Common myeloid progenitor, CD34-positive (primary cell): ENCODE measurements at places on chromosomes 12 and 14.

- no peak for DNase-seq
These were observed 341.6 kb upstream of the FKBP4 start for GRCh38 chr12:2453076-2453760.

- DNase-seq = no peak
These were observed 7.7 kb downstream of the SLC15A4 start for GRCh38 chr12:128815779-128816642.

DNA sequence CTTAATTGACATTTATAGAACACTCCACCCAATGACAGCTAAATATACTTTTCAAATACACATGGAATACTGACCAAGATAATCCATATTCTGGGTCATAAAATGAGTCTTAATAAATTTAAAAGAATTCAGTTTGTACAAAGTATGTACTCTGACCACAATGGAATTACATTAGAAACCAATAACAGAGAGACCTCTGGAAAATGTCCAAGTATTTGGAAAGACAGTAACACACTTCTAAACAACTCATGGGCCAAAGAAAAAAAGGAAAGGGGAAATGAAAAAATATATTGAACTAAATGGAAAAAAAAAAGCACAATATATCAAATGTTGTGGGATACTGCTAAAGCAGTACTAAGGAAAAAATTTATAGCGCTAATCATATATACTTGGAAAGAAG, 52.0 kb downstream of the CRACR2A start:
- no peak for DNase-seq

- no peak for DNase-seq
These were observed 45.8 kb downstream of the SLCO1C1 start for GRCh38 chr12:20740972-20741371.

DNA sequence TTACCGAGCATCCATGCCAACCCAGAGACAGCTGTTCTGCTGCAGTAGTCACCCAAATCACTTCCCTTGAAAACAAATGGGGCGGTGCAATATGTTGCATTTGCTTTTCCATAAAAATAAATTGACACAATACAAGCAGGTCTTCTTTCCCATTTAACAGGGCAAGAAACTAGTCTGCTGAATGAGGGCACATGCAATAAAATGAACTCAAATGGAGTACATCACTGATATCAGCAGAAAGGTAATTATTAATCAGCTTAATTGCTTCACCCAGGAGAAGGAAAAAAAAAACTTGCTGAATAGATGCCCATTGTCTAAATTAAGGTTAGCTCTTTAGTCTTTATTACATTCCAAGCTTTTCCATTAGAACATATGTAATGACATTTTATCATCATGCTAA, 175.1 kb upstream of the GZMB start:
- no peak for DNase-seq

DNA sequence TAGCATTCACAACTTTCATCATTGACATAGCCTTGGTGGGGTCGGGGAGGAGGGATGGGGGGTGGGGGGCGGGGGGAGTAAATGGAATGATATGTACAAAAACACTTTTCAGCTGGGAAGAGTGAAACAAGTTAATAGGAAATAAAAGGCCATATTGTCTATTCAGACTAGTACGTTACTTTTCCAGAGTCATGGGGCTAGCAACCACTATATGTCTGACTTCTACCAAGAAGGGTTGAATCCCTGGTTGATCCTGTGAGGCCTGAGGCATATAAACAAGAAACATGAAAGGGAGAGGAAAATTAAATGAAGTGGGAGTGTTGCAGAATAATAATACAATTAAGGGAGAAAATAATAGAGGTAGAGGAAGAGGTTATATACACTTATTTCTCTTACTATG, 225.5 kb downstream of the ERC1 start:
- no peak for DNase-seq

DNA sequence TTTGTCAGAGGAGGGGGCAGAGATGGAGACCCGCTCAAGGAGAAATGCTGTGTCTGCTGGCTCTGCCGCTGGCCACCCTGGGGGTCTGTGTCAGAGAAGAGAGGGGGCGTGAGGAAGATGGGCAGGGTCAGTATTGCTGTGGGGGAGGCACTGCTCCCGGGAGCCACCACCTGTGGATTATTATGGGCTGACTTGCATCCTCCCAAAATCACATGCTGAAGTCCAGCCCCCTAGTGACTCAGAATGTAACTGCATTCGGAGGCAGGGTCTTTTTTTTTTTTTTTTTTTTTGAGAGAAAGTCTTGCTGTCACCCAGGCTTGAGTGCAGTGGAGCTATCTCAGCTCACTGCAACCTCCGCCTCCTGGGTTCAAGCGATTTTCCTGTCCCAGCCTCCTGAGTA, 12.3 kb downstream of the ABCD4 start:
- peak; percentile 38 for DNase-seq

GRCh38 chr14:66498311-66498710, 9.6 kb upstream of the GPHN start:
- DNase-seq = no peak

DNA sequence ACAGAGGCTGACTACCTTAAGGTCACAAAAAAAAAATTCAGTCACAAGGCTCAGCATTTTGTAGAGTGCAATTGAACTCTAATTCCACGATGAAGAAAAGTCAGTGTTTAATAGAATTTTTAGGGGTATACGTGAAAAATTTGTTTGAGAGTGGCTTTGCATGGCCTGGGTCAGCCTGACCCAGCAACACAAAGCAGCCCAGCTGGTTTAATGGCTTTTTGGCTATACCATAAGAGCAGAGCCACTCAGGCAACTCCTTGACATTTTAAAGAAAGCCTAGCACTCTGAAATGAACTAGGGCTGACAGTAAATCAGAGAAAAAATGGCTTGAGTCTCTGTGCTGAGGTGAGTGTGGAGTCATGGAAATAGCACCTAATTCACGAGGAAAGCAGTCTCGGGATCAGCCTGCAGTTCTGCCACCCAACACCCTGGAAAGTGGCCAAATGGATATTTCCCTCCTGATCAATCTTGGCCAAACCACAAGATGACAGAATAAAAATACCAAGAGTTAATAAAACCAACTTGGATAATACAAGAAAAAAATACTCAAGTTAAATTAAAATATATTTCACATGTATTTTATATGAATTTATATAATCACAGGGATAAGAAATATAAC, 59.5 kb downstream of the GALNT4 start:
- no peak for DNase-seq

- no peak for DNase-seq
These were observed 146.3 kb upstream of the KRAS start for GRCh38 chr12:25397001-25397400.

- DNase-seq = no peak
These were observed 41.3 kb downstream of the CCNK start for GRCh38 chr14:99522457-99522891.

GRCh38 chr14:41558490-41558889, 48.2 kb upstream of the LRFN5 start:
- no peak for DNase-seq

GRCh38 chr12:76038176-76038575, 6.6 kb upstream of the PHLDA1 start:
- no peak for DNase-seq

GRCh38 chr14:99937475-99938244, 127.6 kb upstream of the EVL start:
- DNase-seq = no peak

DNA sequence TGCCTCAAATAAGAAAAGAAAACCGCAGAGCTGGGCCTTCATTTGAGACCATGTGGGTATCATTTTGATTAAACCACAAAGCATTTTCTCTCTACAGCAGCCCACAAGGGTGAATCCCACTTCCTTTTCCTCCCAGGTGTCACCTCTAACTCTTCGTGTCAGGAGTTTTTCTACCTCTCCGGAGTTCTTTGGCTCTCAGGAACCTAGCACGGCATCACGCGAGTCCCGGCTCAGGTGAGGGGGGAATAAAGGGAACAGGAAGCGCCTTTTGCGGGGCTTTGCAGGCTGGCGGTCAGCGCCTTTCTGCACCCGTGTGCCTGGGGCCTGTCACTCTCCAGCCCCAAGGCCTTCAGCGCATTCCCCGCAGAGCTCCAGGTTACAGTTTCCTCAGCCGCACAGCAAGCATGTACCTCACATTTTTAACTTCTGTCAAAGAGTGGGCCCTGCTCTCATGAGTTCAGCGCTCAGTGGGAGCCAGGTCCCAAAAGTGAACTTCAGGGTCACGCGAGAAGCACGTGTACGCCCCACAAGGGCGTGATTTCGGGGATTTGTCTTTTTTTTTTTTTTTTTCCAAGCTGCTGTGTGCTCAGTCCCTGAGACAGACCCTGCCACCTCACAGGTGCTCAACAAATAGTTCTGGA, 740 bp upstream of the PRPF40B start:
- DNase-seq = peak; percentile 84

- DNase-seq = no peak
These were observed 44.1 kb downstream of the FAM222A start for GRCh38 chr12:109757671-109758265.

DNA sequence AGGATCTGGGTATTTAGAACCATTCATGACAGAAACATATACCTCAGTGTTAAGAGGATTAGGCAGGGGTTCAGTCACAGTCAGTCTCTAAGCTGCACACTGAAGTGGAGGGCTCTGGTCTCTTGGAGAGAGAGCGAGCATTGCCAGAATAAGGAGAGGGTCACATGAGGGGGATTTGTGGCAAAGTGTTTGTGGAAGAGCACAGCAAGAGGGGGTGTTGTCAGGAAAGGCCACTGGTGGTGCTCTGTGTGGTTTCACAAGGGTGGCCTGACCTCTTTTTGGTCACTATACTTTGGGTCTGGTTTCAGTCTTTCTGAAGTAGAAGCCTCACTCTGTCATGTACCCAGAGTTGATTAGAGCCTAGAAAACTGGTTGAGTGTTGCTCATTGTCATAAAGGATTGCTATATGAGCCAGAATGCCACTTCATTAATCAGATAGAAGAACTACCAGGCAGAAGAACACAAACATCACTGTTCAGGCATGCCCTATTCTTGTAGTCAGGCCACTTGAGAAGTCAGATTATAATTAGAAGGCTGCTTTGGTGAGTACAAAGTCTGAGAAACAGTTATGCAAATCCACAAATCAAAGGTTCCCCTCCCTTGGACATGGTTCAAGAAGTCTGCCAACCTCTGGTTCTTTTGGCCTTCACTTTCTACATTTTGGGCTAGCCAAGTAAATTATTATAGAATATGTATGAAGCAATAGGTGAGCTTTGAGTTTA, 8.4 kb downstream of the TMEM19 start:
- no peak for DNase-seq

GRCh38 chr12:129928643-129929042, 24.8 kb upstream of the TMEM132D start:
- no peak for DNase-seq

DNA sequence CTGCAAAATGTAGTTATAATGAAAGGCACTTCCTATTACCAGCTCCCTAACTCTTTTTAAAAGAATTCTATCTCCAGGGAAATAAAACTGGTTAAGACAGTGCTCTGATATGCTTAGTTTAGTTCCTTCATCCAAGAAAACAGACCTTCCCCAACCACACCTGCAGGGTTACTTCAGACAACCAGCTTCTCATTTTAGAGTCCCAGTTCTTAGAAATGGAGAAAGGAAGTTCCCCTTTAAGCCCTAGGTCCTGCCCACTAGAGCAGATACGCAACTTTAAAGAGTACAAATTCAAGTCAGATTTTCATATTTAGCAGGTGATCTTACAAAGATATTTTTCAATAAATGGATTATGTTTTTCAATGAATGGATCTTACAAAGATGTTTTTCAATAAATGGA, 4.4 kb upstream of the WSB2 start:
- peak; percentile 52 for DNase-seq
